G401 (cell line): ENCODE measurements at places on chromosomes 3 and 15. TPM values are rescaled to one million over a fixed set of nuclear protein-coding genes. Genes with fewer than 3 reads are reported as not detected.
A peak's percentile ranks its signal among the peaks of the same experiment; 100 is the strongest.

The TBC1D21 gene
- not detected in 2 replicates for total RNA-seq

The COL8A1 gene
- not detected in 2 replicates for total RNA-seq

DNA sequence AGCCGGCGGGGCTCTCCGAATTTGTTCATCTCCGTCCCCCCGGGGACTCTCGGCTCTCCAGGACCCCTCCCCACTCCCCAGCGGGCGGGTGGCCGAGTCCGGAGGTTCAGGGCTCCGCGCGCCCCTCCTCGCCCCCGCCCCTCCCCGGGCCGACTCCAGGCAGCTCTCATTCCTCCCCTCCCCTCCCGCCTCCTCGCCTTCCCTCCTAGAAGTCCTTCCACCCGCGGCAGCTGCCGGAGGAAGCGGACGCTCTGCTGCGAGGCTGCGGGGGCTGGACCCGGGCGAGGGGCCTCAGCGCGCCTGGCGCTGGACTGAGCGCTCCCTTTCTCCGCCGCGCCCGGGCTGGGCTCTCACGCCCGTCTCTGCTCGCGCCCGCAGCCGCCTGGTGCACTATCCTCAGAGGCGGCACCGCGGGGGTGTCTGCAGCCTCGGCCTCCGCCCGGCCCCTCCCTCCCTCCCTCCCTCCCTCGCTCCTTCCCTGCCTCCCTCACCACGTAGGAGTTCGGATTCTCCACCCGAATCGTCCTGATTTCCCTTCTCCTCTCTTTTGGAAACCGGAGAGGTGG is at the start of gene ROBO2:
Gene ROBO2, plus strand, starts transcription at position 494 of the 566 bp plus-strand sequence. CDS start 687 bp downstream, outside the sequence.
- peak; percentile 80 for DNase-seq

GRCh38 chr3:61483997-61484396 is 77.4 kb upstream of the PTPRG start:
- DNase-seq: no peak

DNA sequence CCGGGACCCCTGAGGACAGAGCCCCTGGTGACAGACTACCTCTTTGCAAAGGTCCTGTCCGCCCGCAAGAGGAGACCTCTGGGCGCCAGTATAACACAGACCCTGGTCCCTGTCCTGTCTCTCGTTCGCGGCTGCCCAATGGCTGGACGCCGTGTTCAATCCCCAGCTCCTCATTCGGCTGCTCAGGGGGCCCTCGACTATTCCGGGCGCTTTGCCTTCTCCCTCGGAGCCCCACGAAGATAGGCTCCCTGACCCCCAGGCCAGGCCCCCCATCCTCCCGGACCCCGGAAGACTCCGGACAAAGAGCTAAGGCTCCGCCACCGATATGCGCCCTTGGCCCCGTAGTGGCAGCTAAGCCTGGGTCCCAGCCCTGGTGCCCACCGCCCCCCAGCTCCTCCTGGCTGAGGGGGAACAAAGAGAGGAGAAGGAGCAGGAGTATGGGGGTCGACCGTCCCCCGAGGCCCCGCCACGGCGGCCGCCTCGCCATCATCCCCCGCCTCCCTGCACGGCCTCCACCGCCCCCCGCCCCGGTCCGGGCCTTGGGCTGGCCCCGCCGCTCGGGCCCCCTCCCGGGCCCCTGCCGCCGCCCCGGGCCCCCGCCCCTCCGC is 437 bp downstream of the CELSR3 start:
- no peak for DNase-seq
